ENCODE measurements at places on chromosomes 4 and X.

DNA sequence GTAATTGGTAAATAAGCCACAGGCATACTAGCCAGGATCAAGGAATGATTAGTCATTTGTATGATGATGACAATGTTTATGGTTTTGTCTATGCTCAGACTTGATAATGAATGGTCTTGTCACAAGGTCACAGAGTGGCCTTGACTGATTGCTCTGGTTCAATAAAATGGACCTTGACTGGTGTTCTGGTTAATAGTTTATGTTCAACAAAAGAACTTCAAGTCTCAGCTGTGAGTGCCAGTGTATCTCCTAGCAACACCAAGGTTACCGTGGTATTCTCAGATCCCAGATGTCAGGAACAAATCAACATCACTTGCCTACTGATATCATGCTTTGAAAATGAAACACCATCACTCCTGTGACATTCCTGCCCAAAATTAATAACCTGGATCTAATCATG is 16.3 kb upstream of the LRAT start:
- no peak for DNase-seq

DNA sequence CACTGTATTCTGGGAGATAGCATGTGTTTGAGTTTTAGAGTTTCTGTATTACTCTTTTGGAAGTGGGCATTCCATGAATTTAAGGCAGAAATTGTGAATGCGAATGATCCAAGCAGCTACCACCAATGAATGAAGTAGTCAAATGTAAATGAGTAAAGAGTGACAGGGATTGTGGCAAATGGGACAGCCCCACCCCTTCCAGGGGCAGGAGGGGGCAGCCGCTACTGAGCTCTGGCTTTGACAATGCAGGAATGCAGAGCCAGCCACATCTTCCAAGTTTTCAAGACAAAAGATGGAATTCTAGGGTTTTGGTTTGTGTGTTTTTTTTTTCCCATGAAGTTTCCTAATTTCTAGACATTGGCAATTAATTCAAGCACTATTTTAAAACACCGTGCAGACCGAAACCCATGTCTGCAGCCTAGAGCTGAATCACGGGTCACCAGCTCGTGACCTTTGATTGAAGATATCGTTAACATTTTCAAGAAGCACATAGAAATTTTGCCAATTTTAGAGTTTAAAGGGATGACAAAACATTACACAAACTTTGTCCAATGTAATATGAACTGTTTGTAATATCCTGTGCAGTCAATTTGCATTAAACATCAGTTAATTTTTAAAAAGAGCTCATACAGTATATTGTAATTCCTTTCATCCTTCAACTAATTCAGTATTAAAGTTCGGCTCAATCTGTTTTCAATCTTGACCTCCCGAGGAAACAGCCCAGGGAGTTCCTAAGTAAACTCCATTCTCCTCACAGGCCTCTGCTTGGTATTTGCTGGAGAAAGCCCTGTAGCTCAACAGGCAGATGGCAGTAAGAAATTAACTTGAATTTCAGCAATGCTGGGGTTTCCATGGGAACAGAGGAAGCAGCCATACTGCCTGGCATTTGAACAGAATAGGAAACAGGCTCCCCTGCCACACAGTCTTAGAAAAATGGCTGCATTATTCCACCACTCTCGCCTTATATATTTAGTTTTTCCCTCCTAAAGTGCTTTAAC is 83.4 kb downstream of the UCHL1 start:
- DNase-seq, result peak; percentile 26

DNA sequence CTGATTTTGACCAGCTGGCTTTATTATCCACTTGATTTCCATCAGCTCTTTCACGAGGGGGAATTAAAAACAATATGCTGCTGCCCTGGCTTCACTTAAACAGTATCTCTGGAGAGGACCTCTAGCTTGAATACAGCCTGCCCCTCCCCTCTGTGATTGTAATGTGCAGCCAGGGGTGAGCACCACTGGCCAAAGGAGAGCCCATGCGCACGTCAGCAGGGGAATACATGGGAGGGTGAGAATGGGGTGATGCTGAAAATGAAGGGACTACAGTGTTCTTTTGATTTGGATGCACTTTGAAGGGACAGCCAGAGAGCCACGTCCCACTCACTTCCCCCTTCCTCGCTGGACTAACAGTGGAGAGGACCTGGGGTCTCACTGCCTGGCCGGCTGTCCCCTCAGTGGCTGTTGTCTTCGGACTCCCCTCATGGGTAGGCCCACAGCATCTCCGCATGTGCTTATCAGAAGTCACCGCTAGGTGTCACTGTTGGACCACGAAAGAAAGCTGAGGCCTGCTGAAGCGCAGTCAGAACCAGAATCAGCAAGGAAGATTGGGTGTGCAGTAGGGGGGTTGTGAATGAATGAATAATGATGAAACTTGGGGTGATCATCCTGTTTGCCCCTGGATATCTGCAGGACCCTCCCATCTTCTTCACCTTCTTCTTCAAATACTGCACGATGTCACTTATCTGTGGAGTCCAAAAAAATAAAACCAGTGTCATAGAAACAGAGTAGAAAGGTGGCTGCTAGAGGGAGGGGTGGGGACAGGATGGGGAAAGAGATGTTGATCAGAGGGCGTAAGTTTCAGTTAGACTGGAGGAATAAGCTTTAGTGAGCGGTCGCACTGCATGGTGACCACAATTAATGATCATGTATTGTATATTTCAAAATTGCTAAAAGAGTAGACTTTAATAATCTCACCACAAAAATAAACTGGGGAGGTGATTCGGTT is 32.8 kb downstream of the CLCN4 start:
- peak; percentile 79 for DNase-seq

DNA sequence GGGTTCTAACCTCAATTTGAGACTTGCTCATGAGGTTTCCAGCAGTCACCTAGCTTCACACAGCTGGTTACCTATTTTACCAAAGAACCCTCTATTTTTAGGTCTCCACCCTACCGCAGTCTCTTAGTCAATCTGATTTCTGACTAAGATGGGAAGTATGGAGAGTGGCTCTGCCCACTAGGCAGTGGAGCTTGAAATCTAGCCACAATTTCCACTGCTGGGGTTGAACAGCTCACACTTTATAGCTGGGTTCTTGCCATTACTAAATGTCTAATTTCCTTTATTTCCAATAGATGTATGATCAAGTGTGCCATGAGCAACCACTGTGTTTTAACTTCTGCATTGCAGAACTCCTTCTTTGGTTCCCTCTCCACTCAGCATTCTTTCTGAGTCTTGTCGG is 43.1 kb downstream of the GASK1B start:
- no peak for DNase-seq

GRCh38 chr4:150280081-150280895 is 202.0 kb downstream of the DCLK2 start:
- DNase-seq, result peak; percentile 75

GRCh38 chrX:63958134-63958865 is 173.3 kb upstream of the ARHGEF9 start:
- no peak for DNase-seq

GRCh38 chrX:40685362-40685918 is 38.1 kb upstream of the CXorf38 start:
- DNase-seq, result no peak

DNA sequence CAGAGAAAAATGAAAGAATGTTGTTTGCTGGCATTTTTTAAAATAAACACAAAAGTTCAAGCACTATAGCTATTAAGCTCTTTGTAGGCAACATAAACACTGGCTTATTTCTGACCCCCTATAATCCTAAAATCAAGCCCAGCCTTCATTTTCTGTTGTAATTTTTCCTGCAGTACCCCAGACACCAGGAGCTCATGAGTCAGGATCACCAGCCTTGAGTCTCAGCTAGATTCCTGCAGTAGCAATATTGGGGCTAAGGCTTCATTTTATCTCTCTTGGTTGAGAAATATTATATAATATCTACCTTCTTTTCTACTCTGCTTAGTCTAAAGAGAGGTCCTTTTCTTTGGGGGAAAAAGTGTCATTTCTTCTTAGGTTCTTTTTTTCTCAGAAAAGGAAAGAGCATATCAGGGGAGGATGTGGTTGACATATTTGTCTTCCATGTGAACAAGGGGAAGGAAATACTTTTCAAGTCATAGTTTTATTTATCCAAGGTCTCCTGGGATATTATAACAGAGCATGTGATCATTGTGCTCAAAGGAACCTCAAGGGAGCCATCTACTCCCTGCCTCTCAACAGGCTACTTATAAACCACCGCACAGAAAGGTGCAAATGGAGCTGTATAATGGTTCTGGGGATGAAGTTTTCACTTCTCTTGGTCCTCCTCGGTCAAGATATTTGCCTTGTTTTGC is 678.3 kb upstream of the NR3C2 start:
- DNase-seq, result no peak

GRCh38 chr4:8108991-8109390 is 49.6 kb downstream of the ABLIM2 start:
- no peak for DNase-seq

- no peak for DNase-seq
These were observed 107.8 kb upstream of the GPC4 start for GRCh38 chrX:133523081-133523487.

GRCh38 chr4:123233136-123233768 is 163.3 kb upstream of the SPRY1 start:
- DNase-seq, result no peak

- DNase-seq, result no peak
These were observed 76.3 kb downstream of the C4orf51 start for GRCh38 chr4:145756244-145756643.

All from head of caudate nucleus (tissue), 42 donors.